ENCODE measurements at places on chromosomes 2 and 18. TPM values are rescaled to one million over a fixed set of nuclear protein-coding genes. Genes with fewer than 3 reads are reported as not detected.

- H3K27ac ChIP-seq: peak overlapping the region; percentile 42
- no peaks in the 10 kb centered on the region for H3K27me3 ChIP-seq
- H3K4me3 ChIP-seq: no peak overlapping the region
- H3K36me3 ChIP-seq: no peaks in the 10 kb centered on the region
- DNase-seq: no peak
Observed at GRCh38 chr2:143801561-143801960, 672.3 kb downstream of the ARHGAP15 start.

DNA sequence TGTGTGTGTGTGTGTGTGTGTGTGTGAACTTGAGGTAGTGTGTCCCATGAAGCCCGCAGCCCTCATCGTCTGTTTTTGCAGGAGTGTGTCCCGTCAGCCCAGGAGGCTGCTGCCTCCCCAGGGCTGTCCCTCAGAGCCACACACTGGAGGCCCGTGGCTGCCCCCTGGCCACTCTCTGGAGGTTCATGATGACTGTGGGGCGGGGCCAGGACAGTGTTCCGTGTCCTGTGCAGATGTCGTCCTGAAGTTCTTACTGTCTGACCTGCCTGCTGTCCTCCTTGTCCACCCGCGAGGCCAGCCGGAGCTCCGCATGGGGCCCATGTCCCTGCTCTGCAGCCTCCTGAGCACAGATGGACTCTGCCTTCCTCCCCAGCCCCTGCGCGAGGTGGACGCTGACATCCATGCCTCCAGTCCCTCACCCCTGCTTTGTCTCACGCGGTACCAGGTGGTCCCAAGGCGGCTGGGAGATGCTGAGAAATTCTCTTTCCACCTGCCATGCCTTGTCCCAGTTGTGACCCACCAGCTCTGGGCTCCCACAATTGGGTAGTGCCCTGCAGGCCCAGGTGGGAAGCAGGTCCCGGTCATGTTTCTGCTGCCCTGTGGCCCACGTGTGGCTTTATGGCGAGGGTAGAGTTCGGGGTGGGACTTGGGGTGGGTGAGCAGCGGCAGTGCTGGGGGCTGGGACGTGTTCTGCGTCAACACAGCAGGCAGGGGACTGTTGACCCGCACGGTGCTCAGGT is 92.8 kb downstream of the NFATC1 start:
- no peak overlapping the region for H3K27ac ChIP-seq
- no peaks in the 10 kb centered on the region for H3K27me3 ChIP-seq
- no peak overlapping the region for H3K4me3 ChIP-seq
- no peaks in the 10 kb centered on the region for H3K36me3 ChIP-seq
- DNase-seq: no peak
- H3K4me1 ChIP-seq: peaks cover 13% of the 10 kb centered on the region

DNA sequence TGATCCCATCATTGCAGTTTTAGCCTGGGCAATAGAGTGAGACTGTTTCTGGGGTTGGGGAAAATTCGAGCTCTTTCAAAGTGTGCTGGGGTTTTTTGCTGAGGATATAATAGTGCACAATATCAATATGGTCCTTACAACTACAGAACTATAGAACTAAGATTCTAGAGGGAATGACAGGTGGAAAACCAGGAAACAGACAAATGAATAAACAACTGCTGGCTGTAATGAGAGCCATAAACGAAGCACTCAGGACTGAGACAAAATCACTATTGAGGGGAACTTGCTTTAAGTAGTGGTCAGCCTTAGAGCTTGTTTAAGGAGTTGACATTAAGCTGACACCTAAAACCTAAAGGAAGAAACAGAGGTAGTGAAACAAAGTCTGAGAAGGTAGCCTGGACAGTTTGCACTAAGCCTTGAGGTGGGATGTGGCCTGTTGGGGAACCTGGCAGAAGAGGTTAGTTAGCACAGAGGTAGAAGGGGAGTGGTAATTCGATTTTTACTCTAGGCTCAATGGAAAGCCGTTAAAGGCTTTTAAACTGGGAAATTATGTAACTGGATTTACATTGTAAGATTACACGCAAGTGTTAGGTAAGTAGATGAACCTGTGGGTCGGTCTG is 33.8 kb downstream of the LCLAT1 start:
- H3K36me3 ChIP-seq: no peaks in the 10 kb centered on the region
- H3K4me1 ChIP-seq: no peaks in the 10 kb centered on the region
- H3K4me3 ChIP-seq: no peak overlapping the region
- H3K27me3 ChIP-seq: no peaks in the 10 kb centered on the region
- DNase-seq: no peak

DNA sequence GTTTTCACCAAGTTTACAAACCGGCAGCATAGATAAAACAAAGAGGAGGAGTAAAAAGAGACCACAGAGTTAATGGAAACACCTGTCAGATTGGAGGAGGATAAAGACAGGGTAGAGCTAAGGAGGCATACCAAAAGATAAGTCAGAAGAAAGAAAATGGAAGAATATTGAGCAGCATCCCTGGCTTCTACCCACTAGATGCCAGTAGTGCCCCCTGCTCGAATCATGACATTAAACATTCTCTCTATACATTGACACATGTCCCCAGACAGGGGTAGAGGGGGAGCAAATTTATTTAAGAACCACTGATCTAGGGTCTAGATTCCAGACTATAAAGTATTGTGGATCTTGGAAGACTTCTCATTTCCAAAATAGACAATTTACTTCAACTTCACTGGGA is 159.8 kb upstream of the ETAA1 start:
- H3K27ac ChIP-seq: no peak overlapping the region
- no peak for DNase-seq
- no peaks in the 10 kb centered on the region for H3K27me3 ChIP-seq
- no peaks in the 10 kb centered on the region for H3K36me3 ChIP-seq

DNA sequence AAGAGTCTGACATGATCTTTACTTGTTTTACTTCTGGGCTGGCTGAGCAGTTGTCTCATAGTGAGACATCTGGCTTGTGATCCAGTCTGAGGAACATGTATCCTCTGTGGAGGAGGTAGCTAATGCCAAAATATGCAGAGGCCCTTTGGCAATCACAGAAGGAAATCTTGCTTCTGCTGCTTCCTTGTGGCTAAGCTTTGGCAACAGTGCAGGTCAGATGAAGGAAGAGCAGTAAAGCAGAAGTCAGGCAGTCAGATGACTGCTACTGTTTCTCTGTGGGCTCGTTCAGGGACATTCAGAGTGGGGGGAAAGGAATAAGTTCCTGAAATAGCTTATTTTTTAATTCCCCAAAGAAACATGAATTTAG is 22.3 kb downstream of the DOK1 start:
- H3K27ac ChIP-seq: peak overlapping the region; percentile 80
- H3K4me1 ChIP-seq: peaks cover 46% of the 10 kb centered on the region
- no peaks in the 10 kb centered on the region for H3K27me3 ChIP-seq
- no peaks in the 10 kb centered on the region for H3K36me3 ChIP-seq
- peak; percentile 95 for DNase-seq
- H3K4me3 ChIP-seq: peak overlapping the region; percentile 7

DNA sequence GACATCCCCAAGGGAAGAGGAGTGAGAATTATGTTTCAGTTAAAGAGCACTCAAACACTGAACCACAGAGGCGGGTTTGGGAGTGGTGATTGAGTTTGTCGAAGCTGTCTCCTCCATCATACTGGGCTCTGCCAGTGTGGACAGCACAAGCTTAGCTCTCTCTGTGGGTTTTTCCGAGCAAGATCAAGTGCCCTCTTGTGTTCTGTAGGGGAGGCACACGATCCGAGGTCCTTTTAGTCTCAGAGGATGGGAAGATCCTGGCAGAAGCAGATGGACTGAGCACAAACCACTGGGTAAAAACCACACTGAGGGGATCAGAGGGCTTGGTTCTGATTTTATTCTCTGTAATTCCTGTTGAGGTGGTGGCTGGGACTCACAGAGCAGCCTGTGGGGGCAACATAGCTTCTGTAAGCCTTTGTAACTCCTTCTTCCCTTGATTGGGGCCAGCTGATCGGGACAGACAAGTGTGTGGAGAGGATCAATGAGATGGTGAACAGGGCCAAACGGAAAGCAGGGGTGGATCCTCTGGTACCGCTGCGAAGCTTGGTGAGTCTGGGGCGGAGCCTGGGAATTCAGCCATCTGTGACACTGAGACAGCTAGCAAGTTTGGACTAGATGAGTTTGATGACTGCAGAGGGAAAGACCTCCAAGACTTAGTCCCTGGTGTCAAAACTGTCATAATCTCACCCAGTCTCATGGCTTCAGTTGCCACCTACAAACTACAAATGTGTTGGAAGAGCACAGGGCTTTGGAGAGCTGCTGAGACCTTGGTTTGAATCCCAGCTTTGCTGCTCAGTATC is 2.0 kb downstream of the NAGK start:
- H3K4me3 ChIP-seq: peak overlapping the region; percentile 86
- peak overlapping the region; percentile 94 for H3K27ac ChIP-seq
- H3K36me3 ChIP-seq: peaks cover 19% of the 10 kb centered on the region
- no peaks in the 10 kb centered on the region for H3K27me3 ChIP-seq

Gene GPR45
- total RNA-seq: not detected
